ENCODE measurements at places on chromosomes 11 and 22.

- DNase-seq: no peak
These were observed 22.9 kb upstream of the THY1 start for GRCh38 chr11:119445850-119446249.

DNA sequence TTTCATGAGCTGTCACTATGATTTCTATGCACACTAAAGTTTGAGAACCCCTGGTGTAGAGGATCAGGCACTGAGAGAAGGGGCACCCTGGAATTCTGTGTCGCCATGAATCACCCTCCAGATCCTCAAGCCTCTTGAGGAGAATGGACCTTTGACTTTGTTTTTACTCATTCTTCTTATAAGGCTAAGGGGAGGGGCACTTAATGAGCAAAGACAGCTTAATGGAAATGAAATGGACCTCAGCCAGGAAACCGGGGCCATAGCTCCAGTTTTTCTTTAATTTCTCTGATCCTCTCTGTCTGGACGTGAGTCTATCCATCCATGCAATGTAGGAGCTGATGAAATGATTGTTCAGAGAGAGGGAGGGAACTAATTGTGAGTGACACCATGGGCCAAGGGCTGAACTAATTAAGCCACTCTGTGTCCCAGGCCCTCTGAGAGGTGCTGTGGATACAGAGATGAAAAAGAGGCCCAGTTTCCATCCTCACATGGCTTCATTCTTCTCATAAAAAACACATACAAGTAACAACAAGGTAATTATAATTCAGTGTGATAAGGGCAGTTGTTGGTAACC is 32.8 kb downstream of the OR2AT4 start:
- no peak for DNase-seq

DNA sequence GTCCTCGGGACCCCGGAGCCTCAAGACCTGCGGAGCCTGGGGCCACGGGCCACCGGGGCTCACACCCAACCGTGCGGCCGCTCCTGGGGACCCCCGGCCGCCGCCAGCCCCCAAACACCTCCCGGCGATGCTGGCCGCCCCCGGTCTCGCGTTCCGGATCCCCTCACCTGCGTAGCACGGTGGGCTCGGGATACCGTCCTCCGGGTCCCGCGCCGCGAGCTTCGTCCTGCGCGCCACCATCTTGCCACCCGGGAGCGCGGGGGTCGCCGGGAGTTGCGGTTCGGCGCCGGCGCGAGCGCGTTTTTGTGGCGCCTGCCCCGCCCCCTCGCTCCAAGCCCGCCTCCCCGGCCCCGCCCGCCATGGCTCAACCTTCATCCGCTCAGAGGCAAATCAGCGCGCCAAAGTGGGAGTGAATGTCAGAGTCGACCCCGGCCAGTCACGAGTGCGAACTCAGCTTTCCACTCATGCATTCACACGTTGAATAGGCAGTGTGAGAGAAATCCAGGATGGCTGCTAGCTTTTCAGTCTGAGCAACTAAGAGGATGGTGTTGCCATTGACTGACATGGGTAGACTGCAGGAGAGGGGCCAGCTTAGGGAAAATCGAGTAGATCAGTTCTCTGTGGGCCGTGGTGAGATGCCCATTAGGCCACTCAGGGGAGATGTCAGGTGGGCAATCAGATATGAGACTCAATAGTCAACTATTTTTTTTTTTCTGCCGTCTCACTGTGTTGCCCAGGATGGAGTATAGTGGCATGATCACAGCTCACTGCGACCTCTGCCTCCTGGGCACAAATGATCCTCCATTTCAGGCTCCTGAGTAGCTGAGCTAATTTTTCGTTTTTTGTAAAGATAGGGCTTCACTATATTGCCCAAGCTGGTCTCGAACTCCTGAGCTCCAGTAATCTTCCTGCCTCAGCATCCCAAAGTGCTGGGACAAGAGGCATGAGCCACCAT is 28.3 kb downstream of the SERHL2 start:
- peak; percentile 11 for DNase-seq

DNA sequence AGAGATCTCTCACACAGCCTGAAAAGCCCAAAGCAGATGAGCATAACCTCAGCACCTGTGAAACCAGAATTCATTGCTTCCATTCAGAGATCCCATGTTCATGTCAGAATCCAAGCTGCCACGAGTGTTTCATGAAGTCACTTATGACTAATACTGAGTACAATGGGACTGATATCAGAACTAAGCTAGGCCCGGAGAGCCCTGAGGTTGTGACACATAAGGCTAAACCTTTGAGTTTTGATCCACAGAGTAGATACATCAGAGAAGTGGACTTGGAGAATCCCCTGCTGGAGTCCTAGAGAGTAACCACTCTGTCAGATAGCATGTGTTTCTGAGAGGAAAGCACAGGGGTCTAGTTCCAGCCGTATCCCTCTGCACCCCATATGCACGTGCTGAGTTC is 890 bp upstream of the GLYATL1 start:
- DNase-seq: no peak

- no peak for DNase-seq
These were observed 39.8 kb downstream of the GAB4 start for GRCh38 chr22:16968218-16968595.

DNA sequence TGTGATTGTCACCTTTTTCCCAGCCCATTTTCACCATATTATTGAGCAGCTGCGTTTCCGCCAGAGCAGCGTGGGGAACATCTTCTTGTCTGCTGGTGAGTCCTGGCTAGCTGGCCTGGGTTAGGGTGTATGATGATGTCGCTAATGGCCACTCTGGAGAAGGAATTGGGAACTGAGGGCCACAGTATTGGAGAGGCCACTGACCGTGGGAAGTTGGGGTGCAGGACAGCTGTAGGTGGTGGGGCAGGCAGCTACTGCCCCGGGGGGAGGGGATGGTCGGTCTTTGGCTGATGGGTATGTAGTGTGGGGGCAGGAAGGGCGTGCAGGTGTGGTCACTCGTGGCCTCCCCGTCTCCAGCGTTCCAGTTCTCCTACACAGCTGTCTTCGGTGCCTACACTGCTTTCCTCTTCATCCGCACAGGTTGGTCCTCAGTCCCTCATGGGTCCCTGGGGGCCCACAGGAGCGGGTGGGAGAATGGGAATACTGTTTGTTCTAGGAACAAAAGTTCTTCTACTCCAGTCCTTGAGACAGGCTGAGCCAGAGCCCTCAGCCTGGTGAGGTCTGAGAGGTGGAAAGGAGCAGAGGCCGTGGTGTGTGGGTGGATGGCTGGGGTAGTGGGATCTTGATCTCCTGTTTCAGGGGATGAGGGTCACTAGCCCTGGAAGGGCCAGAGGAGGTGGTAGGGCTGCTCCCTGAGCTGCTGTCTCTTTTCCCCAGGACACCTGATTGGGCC is 2.1 kb downstream of the RCE1 start:
- no peak for DNase-seq

GRCh38 chr11:31887180-31887579 is 76.1 kb upstream of the PAX6 start:
- DNase-seq: peak; percentile 9

DNA sequence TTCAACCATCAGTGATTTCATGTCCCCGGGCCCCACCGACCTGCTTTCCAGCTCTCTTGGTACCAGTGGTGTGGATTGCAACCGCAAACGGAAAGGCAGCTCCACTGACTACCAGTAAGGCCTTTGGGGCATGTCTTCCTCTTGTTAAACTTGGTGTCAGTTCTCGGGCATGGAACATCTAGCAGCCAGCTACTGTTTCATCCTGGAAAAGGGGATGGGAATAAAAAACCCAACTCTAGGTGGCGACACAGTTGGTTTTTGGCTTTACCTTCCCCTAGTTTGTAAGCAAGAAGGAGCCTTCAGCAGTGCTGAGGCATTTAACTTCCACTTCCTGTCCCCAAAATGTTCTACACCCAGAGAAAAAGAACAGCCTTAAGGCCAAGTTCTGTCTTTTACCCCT is 76.7 kb downstream of the BMAL1 start:
- peak; percentile 57 for DNase-seq

GRCh38 chr22:22746963-22747933 is 102.8 kb downstream of the GGTLC2 start:
- no peak for DNase-seq

- DNase-seq: no peak
These were observed 6.1 kb downstream of the AP5B1 start for GRCh38 chr11:65774525-65775306.

GRCh38 chr11:7488681-7489080 is 3.4 kb downstream of the OLFML1 start:
- no peak for DNase-seq

- DNase-seq: no peak
These were observed 63.2 kb downstream of the MTMR3 start for GRCh38 chr22:29946220-29946619.

GRCh38 chr11:67522338-67522737 is 908 bp downstream of the CABP2 start:
- no peak for DNase-seq

DNA sequence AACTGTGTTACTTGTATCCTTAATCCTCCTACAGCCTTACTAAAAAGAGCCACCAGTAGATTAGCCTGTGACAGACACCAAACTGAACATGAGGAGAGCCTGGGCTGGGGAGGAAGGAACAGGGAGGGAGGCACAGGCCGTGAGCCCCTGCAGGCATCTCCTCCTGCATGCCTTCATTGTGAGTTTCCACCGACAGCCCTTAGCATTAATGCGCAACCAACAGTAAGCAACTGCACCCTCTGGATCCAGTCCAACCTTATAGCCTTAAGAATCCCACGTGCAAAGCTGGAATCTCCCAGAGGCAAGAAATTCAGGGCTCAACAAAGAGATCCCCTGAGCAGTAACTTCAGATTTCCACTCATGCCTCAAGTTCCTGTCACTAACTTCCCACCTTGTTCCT is 84.6 kb downstream of the ETS1 start:
- peak; percentile 48 for DNase-seq

DNA sequence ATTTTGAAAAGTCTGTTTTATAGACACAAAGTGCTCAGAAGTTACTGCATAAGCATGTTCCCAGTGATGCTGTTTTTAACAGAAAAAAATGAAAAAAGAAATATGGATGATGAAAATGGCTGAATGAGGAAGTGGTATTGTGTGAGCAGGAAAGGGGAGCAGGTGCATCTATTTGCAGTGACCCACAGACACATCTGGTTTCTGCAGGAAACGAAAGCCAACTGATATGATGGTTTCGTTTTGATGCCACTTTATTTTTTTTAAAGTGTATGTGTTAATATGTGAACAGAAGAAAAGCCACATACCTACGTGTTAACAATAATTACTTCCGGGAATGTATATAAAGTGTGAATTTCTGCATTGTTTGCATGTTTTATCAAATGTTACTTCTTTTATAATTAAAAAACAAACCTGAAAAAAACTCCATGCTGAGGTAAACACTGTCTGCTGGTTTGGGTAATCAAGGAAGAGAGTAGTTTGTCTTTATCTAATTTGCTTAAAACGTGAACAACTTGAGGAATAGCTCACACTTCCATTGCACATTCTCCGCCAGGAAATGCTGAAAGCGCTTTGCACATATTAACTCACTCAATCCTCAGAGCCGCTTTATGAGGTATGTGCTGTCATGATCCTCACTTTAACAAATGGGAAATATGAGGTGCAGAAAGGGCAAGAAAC is 1335.9 kb downstream of the TBC1D22A start:
- no peak for DNase-seq

Measured in A172 (cell line).